ENCODE measurements at places on chromosomes 5 and 9. TPM values are rescaled to one million over a fixed set of nuclear protein-coding genes. Genes with fewer than 3 reads are reported as not detected.

Gene MARCOL
- not detected for total RNA-seq

Gene ACER2
- total RNA-seq = 2.4 TPM

Gene TMED7
- 181 TPM for total RNA-seq

Gene MAMDC2
- 2.8 TPM for total RNA-seq

Gene TRIM23
- 21.8 TPM for total RNA-seq

Gene CTNND2
- total RNA-seq = 1.9 TPM

Gene DOCK2
- 4.6 TPM for total RNA-seq

Gene KLF4
- total RNA-seq = 16.8 TPM

Gene NTNG2
- 2.4 TPM for total RNA-seq

Gene GFRA3
- total RNA-seq = not detected

Gene BTNL3
- not detected for total RNA-seq

Gene SEMA5A
- 57.0 TPM for total RNA-seq

Gene LRRTM2
- total RNA-seq = 3.6 TPM

Gene ACTBL2
- not detected for total RNA-seq

Gene CACNA1B
- 0.16 TPM for total RNA-seq

Gene LHX3
- total RNA-seq = not detected

Gene RAB3C
- total RNA-seq = not detected

Gene COL23A1
- total RNA-seq = not detected

Gene MAP3K1
- 5.5 TPM for total RNA-seq

Gene TARS1
- total RNA-seq = 432 TPM

Gene SLC6A19
- not detected for total RNA-seq

Gene SEMA4D
- total RNA-seq = not detected

Gene OR1N2
- not detected for total RNA-seq

Gene PCDHB12
- 0.18 TPM for total RNA-seq

Gene ABO
- total RNA-seq = not detected

Gene NMUR2
- total RNA-seq = not detected

Gene FSTL4
- not detected for total RNA-seq

Gene MYMK
- not detected for total RNA-seq

Gene HMGXB3
- 108 TPM for total RNA-seq

Gene ANGPTL2
- total RNA-seq = 47.5 TPM

Gene PNPLA7
- 5.4 TPM for total RNA-seq

Gene PAM
- 528 TPM for total RNA-seq

Gene SPATA31E1
- total RNA-seq = not detected

Gene ADAMTS16
- total RNA-seq = not detected

Gene WNT8A
- not detected for total RNA-seq

Gene EIF4E1B
- total RNA-seq = not detected

Gene TRIO
- total RNA-seq = 222 TPM

Gene TSSK1B
- 1.4 TPM for total RNA-seq

Gene STING1
- 42.1 TPM for total RNA-seq

Gene FBP1
- total RNA-seq = not detected

Gene OGN
- total RNA-seq = 140 TPM

Gene KCNV2
- total RNA-seq = not detected

Gene PGM5
- total RNA-seq = 13.5 TPM

Gene FLT4
- total RNA-seq = not detected

Gene FGF1
- total RNA-seq = 1.2 TPM

Gene PCDH12
- total RNA-seq = 0.16 TPM

Gene OR1Q1
- total RNA-seq = 0.81 TPM

Gene NRARP
- total RNA-seq = not detected

Gene SHOC1
- total RNA-seq = 0.09 TPM

Gene FOXD4L4
- total RNA-seq = 0.09 TPM

All from fibroblast of the aortic adventitia (primary cell).